ENCODE measurements at places on chromosomes 7 and 10.
A peak's percentile ranks its signal among the peaks of the same experiment; 100 is the strongest.

GRCh38 chr7:66664590-66665293 is 36.1 kb downstream of the KCTD7 start:
- peak; percentile 87 for DNase-seq

DNA sequence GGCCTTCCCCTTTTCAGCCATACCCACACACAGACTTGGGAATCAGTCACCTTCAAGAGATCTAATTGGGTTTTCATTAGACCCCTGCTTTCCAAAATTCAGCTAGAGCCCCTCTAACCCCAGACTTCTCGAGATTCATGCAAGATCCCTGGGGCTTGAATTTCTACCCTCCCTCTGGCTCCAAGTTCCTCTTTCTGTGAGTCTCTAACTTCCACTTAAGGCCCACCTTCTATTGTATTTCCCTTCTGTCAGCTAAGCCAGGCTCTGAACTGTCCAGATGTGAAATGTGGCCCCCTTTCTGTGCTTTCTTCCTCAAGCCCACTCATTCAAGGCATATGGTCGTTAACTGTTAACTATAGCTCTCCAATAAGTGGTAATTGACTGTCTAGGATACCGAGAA is 132.2 kb downstream of the ZNF365 start:
- no peak for DNase-seq

GRCh38 chr10:68611227-68611626 is 51.1 kb downstream of the TET1 start:
- DNase-seq = no peak

DNA sequence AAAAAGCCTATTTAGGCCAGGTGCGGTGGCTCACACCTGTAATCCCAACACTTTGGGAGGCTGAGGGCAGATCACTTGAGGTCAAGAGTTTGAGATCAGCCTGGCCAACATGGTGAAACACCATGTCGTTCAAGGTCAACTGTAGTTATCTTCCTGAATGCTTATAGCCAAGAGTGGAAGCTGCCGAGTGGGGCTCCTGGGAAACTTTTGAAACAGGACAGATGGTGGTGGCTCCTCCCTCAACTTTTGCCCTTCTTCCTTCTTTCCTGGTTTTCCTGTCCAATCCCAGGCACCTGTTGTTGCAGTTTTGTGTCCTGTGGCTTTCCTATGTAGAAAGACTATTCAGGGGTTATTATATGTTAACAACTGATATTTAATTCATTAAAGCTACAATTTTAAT is 8.7 kb upstream of the PPIA start:
- no peak for DNase-seq

DNA sequence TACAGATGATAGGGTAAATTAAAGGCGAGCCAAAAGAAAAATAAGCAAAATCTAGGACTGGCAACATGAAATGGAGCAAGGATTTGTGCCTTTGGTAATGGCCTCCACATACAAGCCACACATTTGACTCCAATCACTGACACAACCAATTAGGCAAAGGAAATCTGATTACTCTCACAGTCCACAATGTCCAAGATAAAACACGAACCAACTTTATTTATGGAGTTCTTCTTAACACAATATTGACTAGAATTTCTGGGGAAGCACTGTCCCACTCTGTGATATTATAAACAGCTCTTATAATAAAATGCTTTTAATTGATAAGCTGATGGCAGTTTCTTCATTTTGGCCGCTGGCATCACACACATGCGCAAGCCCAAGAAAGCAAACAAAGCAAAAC is 334.2 kb downstream of the ABCA13 start:
- no peak for DNase-seq

DNA sequence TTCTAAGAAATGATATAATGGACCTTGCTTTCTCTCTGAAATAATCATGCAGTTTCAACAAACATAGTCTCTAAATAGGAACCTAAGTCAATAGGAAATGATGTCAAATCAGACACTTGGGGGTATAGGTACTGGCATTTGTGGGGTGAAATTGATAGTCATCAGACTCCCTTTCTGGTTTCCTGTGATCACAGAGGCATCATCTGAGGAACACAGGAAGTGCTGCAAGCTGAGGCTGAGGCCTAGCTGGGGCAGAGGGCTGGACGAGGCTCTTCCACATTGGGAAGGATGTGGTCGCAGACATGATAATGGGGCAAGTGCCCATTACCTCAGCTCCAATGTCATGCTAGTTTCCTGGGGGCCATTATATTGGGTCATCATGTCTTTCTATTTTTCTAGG is 33.5 kb upstream of the TARP start:
- DNase-seq = no peak

DNA sequence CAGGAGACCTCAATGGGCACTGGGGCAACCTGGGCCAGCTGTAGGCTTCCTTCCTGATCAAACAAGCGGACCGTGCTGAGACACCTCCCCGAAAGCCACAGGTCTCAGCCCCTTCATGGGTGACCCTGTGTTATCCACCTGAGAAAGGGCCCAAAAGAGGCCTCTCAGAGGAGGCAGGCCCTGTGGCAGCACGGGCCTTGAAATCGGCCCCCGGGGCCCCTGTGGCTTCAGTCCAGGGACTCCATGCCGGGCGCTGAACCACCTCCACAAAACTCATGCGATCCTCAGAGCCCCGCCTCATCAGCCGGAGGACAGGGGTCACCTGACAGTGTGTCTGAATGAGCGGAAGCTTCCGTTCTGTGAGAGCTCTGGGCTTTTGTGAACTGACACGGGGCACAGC is 307.1 kb downstream of the PAXIP1 start:
- no peak for DNase-seq

DNA sequence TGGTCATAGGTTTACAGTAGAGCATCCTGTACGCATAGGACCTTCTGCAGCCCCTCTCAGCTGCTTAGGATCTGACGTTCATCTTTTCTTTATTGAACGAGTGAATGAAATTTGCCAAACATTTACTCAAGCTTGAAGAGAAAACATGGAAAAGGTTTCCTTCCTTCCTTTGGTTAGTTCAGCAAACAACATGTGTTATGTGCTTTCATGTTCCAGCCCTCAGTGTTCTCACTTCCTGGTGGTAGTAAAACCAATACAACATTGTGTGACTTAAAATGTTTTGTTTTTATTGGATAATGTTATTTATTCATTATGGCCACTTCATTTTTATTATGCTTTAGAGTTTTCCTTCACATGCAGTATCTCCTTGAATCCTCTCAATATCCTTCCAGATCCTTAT is 1.4 kb upstream of the CDCA7L start:
- no peak for DNase-seq

DNA sequence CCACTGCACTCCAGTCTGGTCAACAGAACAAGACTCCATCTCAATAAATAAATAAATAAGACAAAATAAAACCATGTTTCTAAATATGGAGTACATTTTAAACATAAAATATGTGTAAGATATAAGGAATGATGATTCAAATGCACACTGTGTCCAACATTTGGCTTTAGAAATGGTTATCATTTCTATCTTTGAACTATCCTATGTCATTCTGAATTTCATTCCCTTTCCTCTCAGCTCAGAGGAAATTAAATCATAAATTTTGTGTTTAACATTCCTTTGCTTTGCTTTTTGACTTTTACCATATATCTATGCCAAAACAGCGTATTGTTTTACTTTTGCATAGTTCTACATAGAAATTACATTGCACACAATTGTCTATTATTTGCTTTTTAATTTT is 130.9 kb downstream of the GNAT3 start:
- DNase-seq = no peak

GRCh38 chr7:84191261-84191660 is 3.3 kb downstream of the SEMA3A start:
- no peak for DNase-seq

DNA sequence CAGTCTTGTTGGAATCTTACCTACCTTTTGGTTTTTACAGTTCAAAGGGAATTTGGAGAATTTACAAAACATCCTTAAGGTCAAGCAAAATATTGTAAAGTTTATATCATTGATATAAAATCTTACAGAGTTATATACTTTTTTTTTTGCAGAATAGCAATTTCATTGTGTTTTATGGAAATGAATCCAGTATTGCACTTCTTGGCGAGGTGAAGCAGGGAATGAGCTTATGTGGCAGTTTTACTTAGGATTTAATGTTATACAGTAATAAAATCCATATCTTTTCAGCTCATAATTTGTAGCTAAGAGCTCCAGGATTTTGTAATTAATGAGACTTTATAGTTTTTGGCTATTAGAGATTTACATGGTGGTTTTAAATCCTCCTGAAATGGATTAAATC is 5.0 kb downstream of the PRKAR2B start:
- no peak for DNase-seq

DNA sequence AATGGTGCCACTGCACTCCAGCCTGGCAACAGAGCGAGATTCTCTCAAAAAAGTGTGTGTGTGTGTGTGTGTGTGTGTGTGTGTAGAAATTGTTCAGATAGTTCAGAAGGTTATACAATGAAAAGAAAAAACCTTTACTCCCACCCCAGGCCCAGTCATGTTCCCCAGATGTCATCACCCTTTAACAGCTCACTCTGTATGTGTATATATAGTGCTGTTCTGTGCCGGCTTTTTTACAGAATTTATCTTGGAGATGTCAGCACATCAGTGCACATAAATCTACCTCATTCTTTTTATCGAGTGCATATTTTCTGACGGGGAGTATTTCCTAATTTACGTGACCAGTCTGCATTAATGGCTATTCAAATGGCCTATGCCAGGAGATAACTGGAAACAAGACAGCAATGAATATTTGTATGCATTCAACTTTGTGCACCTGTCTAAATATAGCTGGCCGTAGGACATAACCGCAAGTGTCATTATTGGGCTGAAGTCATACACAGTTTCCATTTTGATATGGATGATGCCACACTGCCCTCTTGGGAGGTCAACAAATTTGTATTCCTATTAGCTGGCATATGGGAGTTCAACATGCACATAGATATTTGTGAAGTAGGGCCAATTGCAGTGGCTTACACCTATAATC is 11.7 kb downstream of the NIPSNAP2 start:
- DNase-seq = no peak

- DNase-seq = no peak
Observed at GRCh38 chr7:152735443-152736004, 24.0 kb upstream of the ACTR3B start.

GRCh38 chr10:51706225-51706624 is 6.8 kb upstream of the CSTF2T start:
- DNase-seq = no peak

DNA sequence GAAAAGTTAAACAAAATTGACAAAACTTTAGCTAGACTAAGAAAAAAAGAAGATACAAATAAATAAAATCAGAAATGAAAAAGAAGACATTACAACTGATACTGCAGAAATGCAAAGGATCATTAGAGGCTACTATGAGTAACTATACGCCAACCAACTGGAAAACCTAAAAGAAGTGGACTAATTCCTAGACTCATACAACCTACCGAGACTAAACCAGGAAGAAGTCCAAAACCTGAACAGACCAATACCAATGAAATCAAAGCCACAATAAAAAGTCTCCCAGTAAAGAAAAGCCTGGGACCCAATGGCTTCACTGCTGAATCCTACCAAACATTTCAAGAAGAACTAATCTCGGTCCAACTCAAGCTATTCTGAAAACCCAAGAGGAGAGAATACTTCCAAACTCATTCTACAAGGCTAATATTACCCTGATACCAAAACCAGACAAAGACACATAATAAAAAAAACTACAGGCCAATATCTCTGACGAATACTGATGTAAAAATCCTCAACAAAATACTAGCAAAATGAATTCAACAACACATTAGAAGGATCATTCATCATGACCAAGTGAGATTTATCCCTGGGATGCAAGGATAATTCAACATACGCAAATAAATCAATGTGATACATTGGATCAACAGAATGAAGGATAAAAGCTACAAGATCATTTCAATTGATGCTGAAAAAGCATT is 20.3 kb downstream of the ELAPOR2 start:
- peak; percentile 76 for DNase-seq

DNA sequence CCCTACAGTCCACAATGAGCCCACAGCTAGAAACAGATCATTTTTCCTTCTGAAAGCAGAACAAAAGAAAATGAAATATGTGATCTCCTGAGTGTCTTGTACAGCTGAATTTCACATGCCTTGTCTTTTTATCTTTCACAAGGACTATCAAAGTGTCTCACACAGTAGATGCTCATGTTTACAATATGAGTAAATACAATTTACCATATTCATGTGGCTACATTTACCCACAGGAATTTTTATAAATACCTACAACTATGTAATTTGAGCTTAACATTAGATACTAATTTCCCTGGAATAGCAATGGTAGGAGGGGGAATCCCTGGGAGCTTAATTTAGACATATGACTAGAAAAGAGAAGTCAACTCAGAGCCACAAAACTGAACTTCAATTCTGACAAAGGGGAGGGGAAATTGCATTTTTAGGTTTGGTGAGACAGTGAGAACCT is 186.2 kb downstream of the MACC1 start:
- DNase-seq = no peak
